GM19239 (cell line): ENCODE measurements at places on chromosomes 3 and 15.
A peak's percentile ranks its signal among the peaks of the same experiment; 100 is the strongest.

GRCh38 chr3:89558711-89559110 lies 451.3 kb downstream of the EPHA3 start:
- DNase-seq, result no peak

GRCh38 chr3:160413613-160414248 lies 14.3 kb downstream of the SMC4 start:
- DNase-seq, result peak; percentile 19

DNA sequence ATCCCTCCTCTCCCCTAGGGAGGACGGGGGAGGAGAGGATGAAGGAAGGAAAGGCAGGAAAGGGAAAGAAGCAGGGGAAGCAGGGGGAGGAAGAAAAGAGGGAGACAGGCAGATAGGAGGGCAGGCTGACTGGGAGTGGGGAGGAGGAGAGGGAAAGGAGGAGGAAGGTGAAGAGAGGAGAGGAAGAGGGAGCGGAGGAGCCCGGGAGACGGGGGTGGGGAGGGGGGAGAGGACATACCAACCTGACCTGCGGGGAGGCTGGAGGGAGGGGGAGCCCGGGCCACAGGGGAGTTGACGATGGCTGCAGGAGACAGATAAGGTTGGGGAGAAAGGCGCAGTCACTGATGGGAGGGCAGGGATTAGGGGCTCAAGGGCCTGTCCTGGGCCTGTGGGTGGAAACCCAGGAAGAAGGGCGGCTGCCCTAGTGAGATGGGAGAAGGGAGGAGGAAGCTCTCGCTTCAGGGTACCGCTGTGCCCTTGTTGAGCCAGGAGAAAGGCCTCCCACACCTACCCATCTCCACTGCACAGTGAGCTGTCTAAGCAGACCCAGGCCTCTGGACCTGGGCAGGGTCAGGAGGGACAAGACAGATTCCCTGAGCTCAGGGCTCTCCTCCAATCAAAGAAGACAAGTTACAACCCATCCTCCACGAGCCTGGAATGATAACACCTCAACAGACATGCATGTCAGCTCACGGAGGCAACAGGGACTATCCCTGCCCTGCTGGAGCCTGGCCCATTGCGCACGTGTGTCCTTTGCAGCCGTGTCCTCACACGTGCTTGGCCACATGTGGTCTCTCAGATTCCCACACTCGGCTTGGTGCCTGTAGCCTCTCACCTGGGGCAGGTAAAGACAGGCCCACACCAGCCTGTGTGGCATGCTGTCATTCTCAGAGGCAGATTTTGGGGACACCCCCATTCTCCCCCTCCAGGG lies 27.9 kb downstream of the C3orf18 start:
- no peak for DNase-seq

DNA sequence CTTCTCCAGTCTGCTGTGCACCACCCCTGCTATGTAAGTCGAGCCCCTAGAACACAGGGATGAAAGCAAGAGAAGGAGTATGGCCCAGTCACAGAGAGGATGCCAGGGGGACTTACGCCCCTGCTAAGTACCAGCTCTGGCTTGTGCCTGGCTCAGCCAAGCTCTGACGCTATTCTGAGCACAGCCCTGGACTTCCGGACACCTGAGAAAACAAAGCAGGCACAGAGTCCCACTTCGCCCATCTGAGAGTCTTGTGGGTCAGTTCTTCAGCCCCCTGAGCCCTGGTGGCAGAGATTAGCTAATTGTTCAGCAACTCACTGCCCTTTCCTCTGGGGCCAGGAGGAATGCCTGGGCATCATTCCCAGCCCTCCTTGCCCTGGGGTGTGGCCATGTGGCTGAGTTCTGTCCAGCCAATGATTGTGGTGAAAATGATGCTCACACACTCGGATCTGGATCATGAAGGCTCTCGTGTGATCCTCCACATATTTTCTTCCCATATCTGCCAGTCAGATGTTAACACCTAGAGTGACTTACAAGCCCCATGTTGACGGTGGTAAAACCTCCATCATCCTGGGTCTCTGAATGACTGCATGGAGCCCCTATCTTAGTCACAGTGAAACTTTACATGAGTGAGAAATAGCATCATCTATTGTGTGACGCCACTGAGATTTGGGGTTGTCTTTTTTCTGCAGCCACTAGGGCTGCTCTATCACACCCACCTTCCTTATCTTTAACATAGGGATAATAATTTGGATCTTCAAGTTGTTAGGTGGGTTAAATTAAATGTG lies 105.7 kb downstream of the TPRA1 start:
- no peak for DNase-seq

- no peak for DNase-seq
Measured at GRCh38 chr3:29280404-29281093, at the start of gene RBMS3. TSS of gene RBMS3 (plus strand) at chr3:29281071.
